ENCODE measurements at places on chromosomes 5 and 9.

DNA sequence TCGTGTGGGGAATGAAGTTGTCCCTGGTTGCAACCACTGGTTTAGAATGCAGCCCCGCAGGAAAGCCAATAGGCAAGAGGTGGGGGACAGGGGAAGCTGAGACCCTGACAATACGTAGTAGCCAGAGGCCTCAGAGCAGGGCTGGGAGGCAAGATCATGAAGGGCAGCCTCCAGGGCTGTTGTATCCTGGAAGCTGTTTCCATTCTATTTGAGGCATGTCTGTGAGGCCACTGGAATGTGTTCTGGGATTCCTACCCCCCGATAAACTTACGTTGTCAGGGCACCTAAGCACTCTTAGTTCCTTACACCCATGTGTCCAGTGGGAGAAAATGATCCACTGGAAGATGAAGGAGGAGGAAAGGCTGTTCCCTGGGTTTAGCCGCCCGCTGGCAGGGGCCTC lies 177.3 kb downstream of the CFAP90 start:
- no peak for DNase-seq
- H3K4me1 ChIP-seq: peaks cover 6% of the 10 kb centered on the region
- no peaks in the 10 kb centered on the region for H3K36me3 ChIP-seq
- no peak overlapping the region for H3K27ac ChIP-seq

DNA sequence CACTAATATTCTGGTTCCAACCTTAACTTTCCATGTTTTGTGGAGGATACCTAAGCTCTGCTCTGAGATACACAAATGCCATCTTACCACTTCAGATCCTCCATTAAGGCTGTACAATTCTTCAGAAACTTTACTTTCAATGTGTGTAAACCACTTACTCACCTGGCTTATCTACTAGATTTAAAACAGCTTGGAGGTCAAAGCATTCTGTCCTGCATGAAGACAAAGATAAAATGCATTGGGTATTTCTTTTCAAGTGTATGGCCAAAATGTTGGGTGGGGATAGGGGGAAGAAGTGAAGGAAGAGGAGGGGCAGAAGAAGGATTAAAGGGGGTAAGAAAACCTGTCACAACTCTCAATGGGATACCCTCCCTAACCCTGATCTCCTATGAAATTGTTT lies 939 bp downstream of the GOLGA1 start:
- H3K4me3 ChIP-seq: peak overlapping the region; percentile 94
- peak overlapping the region; percentile 91 for H3K27ac ChIP-seq
- no peaks in the 10 kb centered on the region for H3K27me3 ChIP-seq
- DNase-seq: no peak
- H3K36me3 ChIP-seq: peaks cover 7% of the 10 kb centered on the region

- H3K27ac ChIP-seq: no peak overlapping the region
- no peak overlapping the region for H3K4me3 ChIP-seq
- no peaks in the 10 kb centered on the region for H3K4me1 ChIP-seq
- DNase-seq: no peak
Measured at GRCh38 chr9:1434811-1435210, 384.7 kb downstream of the DMRT2 start.

DNA sequence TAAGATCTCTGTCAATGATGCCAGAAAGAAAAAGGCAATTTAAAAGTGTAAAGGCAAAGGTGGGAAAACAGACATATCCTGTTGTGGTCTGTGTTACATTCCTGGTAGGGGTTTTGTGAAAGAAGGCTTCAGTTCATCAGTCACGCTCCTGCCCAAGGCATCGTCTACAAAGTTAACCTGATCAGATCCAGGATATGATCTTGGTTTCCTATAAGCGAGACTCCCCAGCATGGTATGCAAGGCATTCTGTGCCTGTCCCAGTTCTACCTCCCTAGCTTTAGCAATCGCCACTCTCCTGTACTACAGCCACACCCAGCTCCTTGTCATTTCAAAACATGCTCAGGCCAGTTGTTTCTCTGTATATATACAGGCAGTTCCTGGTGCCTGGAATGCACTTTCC lies 58.0 kb upstream of the PTPN3 start:
- H3K36me3 ChIP-seq: no peaks in the 10 kb centered on the region
- H3K27ac ChIP-seq: peak overlapping the region; percentile 61
- no peak overlapping the region for H3K4me3 ChIP-seq
- no peak for DNase-seq

GRCh38 chr5:157672976-157673375 lies 1.6 kb downstream of the C5orf52 start:
- no peaks in the 10 kb centered on the region for H3K36me3 ChIP-seq
- H3K27ac ChIP-seq: no peak overlapping the region
- DNase-seq: no peak
- H3K4me1 ChIP-seq: peaks cover 10% of the 10 kb centered on the region
- H3K4me3 ChIP-seq: no peak overlapping the region
- H3K27me3 ChIP-seq: peaks cover 35% of the 10 kb centered on the region

GRCh38 chr9:32524892-32525708 lies 896 bp downstream of the RIGI start:
- H3K4me3 ChIP-seq: peak overlapping the region; percentile 82
- H3K4me1 ChIP-seq: peaks cover 32% of the 10 kb centered on the region
- DNase-seq: no peak

DNA sequence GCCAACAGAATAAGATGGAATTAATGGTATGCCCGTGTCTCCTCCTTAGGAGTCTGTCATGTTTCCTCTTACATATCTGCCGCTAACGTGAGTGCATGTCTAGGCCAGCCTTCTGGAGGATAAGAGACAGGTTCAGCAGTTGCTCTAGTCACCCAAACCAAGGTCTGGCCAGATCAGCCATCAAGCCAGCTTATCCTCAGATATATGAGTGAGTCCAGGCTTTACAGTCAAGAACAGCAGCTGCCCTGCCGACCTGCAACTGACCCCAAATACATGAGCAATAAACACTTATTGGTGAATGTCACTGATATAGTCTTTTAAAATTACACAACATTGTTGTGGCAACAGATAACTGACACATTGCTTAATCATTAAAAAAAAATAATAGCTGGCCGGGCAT lies 123.5 kb downstream of the TSSK1B start:
- no peak overlapping the region for H3K27ac ChIP-seq
- peaks cover 2% of the 10 kb centered on the region for H3K36me3 ChIP-seq
- DNase-seq: no peak
- no peak overlapping the region for H3K4me3 ChIP-seq
- H3K27me3 ChIP-seq: no peaks in the 10 kb centered on the region
- no peaks in the 10 kb centered on the region for H3K4me1 ChIP-seq

DNA sequence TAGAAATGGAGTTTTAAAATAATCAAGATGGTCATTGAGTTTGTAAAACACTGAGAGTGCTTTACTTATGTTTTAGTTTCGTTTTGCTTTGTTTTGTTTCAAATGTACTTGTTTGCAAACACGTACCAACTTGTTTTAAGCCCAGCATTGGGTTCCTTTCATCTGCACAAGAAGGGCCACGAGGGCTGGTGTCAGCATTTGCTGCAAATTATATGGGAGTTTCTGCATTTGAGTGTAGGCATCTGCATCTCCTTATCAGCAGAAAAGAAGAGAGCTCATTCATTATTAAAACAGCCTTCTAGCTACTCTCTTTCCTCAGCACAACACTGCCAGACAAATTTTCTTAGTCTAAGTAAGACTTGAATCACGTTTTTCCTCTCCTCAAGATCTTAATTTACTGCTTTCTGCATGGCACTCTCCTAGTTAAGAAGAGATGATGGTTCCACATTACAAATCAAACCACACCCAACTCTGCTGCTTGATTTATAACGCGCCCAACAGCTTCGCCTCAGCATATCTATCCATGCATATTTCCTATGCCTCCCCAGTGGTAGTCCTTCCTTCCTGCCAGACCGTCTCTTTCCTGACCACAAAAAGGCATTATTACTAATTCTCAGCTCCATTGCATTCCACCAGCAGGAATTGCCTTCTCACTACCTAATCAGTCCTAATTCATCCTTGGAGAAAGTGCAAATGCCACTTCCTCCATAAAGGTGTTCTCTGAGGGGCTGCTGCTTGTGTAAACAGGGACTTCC lies 95.2 kb upstream of the CAST start:
- H3K27ac ChIP-seq: no peak overlapping the region
- peaks cover 16% of the 10 kb centered on the region for H3K4me1 ChIP-seq
- no peaks in the 10 kb centered on the region for H3K36me3 ChIP-seq
- H3K27me3 ChIP-seq: peaks cover 12% of the 10 kb centered on the region
- no peak overlapping the region for H3K4me3 ChIP-seq

Measured in mesothelial cell of epicardium (in vitro differentiated cells).